ENCODE measurements at places on chromosomes 3 and 15. TPM values are rescaled to one million over a fixed set of nuclear protein-coding genes. Genes with fewer than 3 reads are reported as not detected.

DNA sequence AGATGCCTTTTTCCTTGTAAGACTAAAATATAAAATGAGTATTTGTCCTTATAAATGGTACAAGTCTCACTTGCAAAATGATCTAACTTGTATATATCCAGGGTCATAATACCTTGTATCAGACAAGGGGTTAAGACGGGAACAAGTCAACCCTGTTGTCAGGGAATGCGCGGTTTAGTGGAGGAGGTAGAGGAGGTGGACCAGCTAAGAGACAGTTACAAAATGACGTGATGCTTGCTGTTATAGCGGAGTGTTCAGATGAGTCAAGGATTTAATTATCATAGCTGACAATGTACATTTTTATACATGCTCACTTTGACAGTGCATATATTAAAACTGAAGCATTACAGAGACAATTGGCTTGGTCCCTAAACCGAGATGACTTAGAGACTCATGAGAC is 26.8 kb upstream of the KLHL25 start:
- H3K27me3 ChIP-seq, result no peaks in the 10 kb centered on the region
- no peak overlapping the region for H3K27ac ChIP-seq
- H3K36me3 ChIP-seq, result no peaks in the 10 kb centered on the region
- H3K4me1 ChIP-seq, result no peaks in the 10 kb centered on the region
- no peak for DNase-seq

DNA sequence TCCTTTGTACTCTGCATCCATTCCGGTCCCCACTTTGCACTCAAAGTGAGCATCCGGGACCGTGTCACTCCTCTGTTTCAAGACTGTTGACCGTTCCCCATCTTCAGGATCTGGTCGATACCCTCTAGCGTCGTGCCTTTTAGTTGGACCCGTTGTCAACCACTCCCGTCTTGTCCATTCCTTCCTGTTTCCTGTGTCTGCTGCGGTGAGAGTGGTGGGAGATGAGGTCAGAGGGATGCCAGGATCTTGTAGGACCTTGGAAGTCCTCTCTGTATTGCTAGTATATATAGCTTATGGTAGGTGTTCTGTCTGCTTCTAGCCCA is 624 bp downstream of the BRK1 start:
- no peaks in the 10 kb centered on the region for H3K27me3 ChIP-seq
- peak overlapping the region; percentile 99 for H3K4me3 ChIP-seq
- no peak for DNase-seq
- H3K36me3 ChIP-seq, result no peaks in the 10 kb centered on the region

DNA sequence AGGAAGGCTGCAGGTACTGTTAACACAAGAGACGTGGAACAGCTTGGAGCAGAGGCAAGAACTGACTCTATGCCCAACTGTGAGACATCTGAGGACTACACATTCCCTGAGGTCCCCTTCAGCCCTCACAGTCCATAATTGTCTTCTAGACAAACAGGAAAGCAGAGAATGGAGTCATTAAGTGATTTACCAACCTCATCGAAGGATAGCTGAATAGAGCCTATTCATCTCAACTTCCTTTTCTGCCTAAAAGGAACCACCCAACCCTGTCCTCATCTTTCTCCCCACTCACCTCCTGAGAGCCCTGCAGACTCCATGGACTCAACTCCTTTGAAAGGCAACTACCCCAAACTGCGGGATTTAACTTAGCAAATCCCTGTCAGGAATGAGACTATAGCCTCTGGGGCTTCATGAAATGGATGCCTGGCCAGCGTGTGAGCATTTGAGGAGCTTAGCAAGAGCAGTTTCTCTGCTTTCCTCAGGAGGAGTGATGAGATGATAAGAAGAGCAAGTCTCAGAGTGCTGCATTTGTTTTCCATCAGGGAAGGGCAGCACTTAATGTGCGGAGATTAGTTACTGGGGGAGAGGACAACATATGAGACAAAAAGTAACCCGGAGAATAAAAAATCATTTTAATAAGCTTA is 61.5 kb upstream of the FILIP1L start:
- H3K36me3 ChIP-seq, result no peaks in the 10 kb centered on the region
- H3K4me1 ChIP-seq, result no peaks in the 10 kb centered on the region
- no peak overlapping the region for H3K4me3 ChIP-seq
- DNase-seq, result no peak
- H3K27me3 ChIP-seq, result no peaks in the 10 kb centered on the region

WDR72 gene
- total RNA-seq, result 55.7 TPM

CTXN2 gene
- 0.06 TPM for total RNA-seq

TMCO5A gene
- total RNA-seq, result not detected
